ENCODE measurements at places on chromosomes 12 and 14. TPM values are rescaled to one million over a fixed set of nuclear protein-coding genes. Genes with fewer than 3 reads are reported as not detected.

Gene OVCH1
- polyA plus RNA-seq: not detected

Gene CRIP1
- 293 TPM for polyA plus RNA-seq

- peak overlapping the region; percentile 57 for H3K4me3 ChIP-seq
- peaks cover 31% of the 10 kb centered on the region for H3K4me1 ChIP-seq
- peak overlapping the region; percentile 77 for H3K27ac ChIP-seq
- no peaks in the 10 kb centered on the region for H3K36me3 ChIP-seq
- peak; percentile 72 for DNase-seq
These were observed 58.3 kb upstream of the EEA1 start for GRCh38 chr12:92987362-92987761.

Gene ENDOU
- 0.03 TPM for polyA plus RNA-seq

Gene CLEC6A
- polyA plus RNA-seq: 0.07 TPM

Gene MOAP1
- polyA plus RNA-seq: 74.9 TPM

- H3K36me3 ChIP-seq: peaks cover 50% of the 10 kb centered on the region
- H3K4me3 ChIP-seq: no peak overlapping the region
- no peaks in the 10 kb centered on the region for H3K4me1 ChIP-seq
- H3K27ac ChIP-seq: no peak overlapping the region
These were observed 32.3 kb downstream of the NRDE2 start for GRCh38 chr14:90299408-90299807.

Gene MYF5
- polyA plus RNA-seq: not detected

- no peak overlapping the region for H3K27ac ChIP-seq
- no peaks in the 10 kb centered on the region for H3K36me3 ChIP-seq
- H3K4me1 ChIP-seq: no peaks in the 10 kb centered on the region
- no peak overlapping the region for H3K4me3 ChIP-seq
- H3K27me3 ChIP-seq: no peaks in the 10 kb centered on the region
These were observed 1294.0 kb downstream of the AACS start for GRCh38 chr12:126359216-126359615.
